ENCODE measurements at places on chromosomes 4 and X.

DNA sequence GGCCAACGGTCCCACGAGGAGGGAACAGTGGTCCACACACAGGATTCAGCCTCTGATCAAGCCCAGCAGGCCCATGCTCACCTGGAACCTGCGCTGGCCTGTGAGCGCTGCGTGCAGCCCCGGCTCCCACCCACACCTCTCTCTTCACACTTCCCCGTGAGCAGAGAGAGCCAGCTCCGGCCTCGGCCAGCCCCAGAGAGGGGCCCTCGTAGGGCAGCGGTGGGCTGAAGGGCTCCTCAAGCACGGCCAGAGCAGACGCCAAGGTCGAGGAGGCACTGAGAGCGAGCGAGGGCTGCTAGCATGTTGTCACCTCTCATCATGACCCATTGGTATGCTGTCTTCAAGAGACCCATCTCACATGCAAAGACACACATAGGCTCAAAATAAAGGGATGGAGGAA, 83.0 kb upstream of the FMR1 start:
- no peak for DNase-seq

DNA sequence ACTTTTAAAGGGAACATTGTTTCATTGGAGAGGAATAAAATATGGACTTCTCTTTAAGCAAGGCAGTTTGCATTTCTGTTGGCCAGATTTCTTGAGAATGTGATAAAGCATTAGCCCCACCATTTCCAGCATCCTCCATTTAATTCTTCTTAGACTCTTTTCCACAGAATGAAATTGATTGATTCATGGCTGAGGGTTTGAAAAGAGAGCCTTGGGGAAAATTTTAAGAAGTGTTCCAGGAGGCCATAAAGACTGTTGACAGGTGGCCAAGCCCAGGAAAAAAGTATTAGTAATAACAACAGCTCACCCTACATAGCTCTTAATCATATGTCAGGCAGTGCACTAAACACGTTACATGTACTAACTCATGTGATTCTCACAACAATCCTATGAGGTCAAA, 53.4 kb downstream of the SHROOM3 start:
- no peak for DNase-seq

DNA sequence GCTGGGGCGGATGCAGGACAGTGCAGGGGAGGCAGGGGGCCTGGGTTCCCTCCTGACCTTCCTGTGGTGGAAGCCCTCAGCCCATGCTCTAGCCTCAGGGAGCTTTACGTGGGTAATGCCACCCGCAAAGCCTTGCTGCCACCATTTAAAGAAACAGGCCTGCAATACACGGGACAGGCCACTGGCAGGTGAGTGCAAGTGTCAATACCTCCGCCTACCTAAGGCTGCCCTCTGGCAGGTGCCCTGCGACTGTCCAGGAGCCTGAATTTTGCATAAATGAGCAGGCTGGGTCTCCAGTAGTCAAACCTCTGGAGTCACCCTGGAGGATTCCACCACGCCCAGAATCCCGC, 5.9 kb downstream of the CRMP1 start:
- DNase-seq = no peak

GRCh38 chr4:37245391-37245954, 930 bp downstream of the NWD2 start:
- DNase-seq = no peak

- DNase-seq = no peak
These were observed 615.4 kb upstream of the SMIM31 start for GRCh38 chr4:164138521-164138920.

- no peak for DNase-seq
These were observed 5.0 kb upstream of the RNF175 start for GRCh38 chr4:153764601-153765368.

DNA sequence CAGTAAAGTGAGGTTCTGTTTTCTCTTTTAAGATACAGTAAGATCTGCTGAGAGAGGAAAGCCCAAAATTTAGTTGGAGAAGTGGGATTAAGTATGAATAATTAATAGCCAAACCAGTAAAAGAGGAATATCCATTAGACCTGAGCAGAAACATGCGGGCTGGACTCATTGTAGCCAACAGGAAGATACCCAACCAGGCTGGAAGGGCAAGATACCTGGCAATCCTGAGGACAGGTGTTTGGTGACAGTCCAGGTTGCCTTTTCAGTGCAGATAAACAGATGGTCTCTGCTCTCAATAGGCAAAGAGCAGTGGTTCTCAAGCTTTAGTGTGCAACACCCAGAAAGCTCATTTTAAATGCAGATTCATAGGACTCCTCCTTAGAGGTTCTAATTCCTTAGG, 980.8 kb upstream of the GRID2 start:
- no peak for DNase-seq

- no peak for DNase-seq
These were observed 98.0 kb downstream of the CXCL13 start for GRCh38 chr4:77703666-77704065.

DNA sequence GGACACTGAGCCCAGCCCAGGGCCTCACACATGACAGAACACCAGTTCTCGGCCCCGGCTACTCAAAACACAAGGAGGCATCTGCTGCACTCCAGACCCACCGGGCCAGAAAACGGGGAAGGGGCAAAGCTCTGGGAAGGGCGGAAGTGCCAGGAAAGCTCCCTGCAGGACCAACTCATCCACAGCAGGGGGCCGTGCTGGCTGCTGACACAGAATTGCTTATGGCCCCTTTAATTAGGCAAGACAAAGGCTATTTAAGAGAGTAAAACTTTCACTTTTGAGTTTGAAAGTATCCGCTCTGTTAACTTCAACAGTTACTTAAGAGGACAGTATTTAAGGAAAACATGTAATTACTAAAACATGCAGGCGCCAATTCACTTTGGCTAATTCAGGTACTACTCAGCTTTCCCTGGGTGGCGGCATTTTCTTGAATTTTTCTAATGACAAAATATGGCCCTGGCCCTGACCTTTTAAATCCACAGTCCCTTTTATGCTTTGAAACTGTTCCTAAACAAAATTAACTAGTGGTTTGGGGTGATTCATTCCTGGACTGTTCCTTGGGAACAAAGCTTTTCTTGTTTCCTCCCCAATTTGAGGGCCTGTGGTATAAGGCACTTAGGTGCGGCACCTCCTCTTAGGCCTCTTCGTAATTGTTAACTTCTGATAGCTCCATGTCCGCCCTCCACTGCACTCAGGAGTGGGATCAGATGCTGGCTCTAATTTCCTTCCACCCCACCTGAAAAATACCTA, 40.4 kb downstream of the NSG1 start:
- no peak for DNase-seq

GRCh38 chrX:53587795-53588420, 98.6 kb downstream of the HUWE1 start:
- DNase-seq = no peak

DNA sequence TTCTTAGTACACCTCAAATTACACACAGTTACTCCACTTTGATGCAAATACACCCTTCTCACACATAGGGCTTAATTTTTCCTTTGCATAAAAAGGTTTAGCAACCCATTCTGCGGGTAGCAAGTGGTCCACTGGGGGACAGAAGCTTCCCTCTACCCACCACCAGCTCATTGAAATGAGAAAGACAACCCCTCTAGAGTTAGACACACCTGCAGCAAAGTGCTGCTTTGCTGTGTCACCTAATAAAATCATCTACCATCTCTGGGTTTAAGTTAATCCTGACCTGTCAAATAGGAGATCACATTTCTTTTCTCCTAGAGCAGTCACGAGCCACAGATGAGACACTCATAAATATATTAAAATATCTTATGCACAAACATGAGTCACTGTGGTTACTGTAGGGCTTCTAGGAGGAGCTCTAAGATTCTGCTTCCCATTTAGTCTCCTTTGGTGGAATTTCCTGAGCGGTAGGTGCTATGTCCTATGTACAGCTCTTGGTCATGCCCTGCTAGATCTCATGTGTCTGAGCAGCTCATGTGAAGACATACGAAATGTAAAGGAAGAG, 11.9 kb downstream of the BMX start:
- no peak for DNase-seq

DNA sequence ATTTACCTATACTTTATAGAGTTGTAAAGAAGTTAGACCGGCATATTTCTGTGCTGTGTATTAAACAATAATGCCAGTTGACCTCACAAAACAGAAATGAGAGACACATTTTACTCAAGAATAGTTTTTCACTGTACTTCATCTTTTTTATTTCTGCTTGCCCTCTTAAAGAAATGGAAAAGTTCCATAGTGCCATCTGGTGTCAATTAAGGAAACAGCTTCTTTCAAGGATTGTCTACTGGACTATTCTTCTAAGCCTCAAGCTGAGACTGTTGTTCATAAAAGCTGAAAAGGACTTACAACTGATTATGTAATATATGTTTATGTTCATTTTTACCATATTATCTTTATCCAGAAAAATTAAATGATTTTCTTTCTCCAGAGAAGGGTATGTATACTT, 1523.7 kb downstream of the ARAP2 start:
- no peak for DNase-seq

DNA sequence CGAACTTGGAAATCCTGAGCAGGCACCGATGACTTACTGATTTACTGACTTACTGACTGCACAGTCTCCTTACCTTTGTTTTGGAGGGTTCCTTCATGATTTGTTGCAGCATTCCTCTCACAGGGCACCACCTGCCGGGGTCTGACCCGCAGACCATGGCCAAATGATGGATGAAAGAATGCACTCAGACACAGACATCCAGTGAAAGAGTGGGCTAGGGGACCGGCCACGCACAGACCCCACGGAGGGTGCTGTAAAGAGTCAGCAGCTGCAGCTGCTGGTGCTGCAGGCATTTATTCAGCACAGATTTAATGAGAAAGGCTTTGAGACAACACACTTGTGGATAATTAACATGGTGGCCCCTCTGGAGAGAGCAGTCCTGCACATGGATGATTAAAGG, 3.4 kb downstream of the MAGEB5 start:
- no peak for DNase-seq

DNA sequence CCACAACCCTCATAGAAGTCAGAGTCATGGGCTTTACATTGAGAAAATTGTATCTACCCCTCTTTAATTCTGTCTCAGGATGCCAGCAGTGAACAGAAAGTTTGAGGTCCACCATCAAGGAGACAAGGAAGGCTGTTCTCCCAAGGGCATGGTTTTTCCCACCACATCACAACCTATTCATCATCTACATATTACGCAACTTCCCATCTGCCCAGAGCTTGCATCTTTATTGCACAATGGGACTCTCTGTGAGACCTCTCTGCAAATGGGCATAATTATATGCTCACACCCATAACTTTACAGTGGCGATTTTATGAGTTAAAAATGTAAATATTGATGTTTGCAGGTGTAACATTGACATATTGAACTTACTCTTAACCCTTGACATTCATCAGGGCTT, 38.9 kb downstream of the PAGE2 start:
- no peak for DNase-seq

DNA sequence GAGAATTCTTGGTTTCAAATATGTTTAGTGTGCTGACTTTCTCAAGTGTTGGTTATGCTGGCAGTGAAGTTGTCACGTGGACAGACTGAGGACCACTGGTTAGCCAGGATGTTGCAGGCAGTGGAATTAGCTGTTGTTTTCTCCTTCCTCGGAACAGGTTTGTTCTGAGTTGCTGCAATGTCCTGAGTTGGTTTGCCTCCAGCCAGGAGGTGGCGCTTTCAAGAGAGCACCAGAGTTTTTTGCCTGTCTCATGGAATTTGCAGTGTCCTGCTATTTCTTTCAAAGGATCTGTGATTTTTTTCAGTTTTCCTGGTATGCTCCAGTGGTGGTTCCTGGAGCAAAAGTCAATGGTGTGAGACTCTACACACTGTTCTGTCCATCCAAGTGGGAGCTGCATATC, 158.1 kb upstream of the CXorf66 start:
- no peak for DNase-seq

DNA sequence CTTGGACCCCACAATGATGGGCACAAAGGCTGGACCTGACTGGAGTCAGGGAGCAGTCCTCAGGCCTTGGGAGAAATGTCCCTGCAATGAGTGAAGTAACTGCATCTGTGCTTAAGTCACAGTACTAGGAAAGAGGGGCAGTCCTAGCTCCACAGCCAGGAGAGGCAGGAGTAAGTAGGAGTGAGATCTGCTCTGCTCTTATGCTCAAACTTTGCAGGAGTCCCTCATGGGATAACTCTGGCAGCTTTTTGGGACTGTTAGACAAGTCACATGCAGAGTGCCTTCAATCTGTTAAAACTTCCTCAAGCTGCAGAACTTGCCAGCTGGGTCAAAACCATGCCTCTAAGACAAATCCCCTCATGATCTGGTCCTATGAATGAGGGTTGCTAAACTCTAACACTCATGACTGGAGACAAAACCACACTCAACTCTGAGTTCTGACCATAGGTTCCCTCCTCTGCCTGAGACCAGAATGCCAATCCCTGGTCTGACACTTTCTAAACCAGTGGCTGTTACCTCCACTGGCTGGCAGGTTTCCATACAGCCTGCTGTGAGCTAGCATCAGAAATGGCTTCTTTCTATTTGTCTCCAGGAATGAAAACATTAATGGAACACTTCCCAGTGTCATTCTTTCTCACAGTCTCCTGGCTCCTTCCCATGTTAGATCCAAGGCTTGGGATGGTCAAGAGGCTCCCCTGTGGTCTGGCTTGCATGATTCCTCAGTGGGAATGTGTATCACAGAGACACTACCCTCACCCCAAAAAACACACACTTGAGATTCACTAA, 819.3 kb downstream of the PCDH7 start:
- DNase-seq = no peak

DNA sequence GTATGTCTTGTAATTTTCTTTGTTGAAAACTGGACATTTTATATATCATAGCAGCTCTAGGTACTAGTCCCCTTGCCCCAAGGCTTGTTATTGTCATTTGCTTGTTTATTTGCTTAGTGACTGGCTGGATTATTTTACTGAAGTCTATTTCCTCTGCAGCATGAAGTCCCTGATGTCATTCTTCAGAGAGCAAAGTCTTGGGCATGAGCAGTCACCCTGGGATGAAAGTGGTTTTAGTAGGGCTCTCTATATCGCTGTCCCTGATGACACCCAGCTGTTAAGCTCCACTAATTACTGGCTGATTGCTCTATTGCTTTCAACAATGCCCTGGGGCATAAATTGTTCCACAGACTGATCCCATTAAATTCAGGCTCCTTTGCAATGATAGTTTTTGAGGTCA, 113.5 kb upstream of the USP9X start:
- no peak for DNase-seq

DNA sequence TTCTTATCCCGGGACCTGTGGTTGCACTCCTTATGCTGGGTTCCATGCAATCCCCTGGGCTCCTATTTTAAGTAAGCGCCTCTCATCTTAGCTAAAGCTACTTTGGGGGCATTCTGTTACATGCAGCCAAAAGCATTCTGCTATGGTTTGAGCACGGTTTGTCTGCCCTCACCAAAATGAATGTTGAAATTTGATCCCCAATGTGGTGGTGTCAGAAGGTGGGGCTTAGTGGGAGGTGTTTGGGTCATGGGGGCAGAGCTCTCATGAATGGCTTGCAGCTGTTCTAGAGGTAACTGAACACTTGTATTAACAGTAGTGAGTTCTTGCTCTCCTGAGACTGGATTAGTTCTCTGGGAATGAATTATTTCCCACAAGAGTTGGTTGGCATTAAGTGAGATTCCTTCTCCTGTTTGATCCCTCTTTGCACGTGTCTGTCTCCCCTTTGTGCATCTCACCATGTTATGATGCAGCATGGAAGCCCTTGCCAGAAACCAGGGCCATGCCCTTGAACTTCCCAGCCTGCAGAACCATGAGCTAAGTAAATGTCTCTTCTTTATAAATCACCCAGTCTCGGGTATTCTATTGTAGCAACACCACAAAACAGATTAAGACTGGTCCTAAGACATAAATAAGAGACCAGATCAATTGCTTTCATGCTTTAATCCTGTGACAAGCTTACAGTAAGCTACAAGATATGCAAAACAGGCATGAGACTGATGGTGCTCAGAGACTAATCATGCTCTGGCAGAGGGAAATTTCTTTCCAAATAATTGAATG, 141.8 kb downstream of the TSPAN5 start:
- no peak for DNase-seq
